GM18507 (cell line): ENCODE measurements at places on chromosomes 7 and 10.

DNA sequence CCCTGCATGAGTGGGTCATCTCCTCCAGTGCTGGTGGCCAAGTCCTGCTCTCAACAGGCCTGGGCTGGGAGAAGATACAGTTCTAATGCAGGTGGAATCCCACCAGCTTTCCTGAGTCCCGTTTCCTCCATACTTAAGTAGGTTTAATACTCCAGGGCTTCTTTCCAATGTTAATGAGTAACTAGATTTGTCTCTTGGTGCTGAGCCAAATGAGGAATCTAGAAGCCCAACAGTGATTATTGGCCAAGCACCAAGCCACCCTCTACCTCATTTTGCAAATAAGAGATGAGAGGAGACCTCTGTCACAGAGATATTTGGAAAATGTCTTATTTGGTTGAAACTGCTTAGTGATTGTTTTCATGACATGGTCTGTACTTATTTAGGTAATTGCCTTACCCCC, 37.1 kb downstream of the STARD3NL start:
- DNase-seq: no peak

- DNase-seq: no peak
Observed at GRCh38 chr7:4833691-4834600, 27.9 kb downstream of the PAPOLB start.

DNA sequence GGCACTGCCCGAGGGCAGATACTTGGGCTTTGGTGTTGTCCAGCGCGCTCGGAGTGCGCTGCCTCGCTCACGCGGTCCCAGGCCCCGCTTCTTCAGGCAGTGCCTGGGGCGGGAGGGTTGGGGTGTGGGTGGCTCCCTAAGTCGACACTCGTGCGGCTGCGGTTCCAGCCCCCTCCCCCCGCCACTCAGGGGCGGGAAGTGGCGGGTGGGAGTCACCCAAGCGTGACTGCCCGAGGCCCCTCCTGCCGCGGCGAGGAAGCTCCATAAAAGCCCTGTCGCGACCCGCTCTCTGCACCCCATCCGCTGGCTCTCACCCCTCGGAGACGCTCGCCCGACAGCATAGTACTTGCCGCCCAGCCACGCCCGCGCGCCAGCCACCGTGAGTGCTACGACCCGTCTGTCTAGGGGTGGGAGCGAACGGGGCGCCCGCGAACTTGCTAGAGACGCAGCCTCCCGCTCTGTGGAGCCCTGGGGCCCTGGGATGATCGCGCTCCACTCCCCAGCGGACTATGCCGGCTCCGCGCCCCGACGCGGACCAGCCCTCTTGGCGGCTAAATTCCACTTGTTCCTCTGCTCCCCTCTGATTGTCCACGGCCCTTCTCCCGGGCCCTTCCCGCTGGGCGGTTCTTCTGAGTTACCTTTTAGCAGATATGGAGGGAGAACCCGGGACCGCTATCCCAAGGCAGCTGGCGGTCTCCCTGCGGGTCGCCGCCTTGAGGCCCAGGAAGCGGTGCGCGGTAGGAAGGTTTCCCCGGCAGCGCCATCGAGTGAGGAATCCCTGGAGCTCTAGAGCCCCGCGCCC, at the start of gene NPY:
TSS of gene NPY (plus strand) at position 294 of the 802 bp plus-strand sequence. CDS start 1,051 bp downstream, outside the sequence.
- no peak for DNase-seq

DNA sequence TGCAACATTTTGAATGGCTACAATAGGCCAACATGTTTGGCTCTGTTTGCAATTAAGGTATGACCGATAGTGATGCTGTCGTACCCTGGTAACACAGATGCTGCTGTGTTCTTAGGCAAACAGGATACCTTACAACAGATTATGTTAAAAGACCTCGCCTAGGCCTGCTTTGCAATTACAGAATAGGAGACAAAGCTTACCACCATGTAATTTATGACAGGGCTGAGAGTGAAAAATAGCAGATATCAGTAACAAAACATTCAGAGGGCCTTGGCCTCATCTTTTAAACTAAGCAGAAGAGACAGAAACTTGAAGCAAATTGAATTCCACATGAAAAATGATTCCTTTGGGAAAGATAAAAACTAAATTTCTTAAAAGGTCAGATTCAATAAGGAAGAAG, 29.4 kb upstream of the ABLIM1 start:
- no peak for DNase-seq

GRCh38 chr7:127710635-127711034, 58.6 kb downstream of the SND1 start:
- DNase-seq: no peak
